Neural crest cell (in vitro differentiated cells): ENCODE measurements at places on chromosomes 4 and X.

DNA sequence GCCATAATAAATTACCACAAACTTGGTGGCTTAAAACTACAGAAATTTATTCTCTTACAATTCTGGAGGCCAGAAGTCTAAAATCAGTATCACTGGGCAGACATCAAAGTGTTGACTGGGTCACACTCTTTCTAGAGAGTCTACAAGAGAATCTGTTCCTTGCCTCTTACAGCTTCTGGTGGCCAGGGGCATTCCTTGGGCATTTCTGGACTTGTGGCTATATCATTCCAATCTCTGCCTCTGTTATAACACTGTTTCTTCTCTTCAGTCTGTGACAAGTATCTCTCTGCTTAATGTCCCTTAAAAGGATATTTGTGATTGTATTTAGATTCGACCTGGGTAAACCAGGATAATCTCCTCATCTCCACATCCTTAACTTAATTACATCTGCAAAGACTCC, 207.3 kb upstream of the DCAF8L1 start:
- no peak for DNase-seq

GRCh38 chr4:162282684-162283083, 118.9 kb upstream of the FSTL5 start:
- no peak for DNase-seq

DNA sequence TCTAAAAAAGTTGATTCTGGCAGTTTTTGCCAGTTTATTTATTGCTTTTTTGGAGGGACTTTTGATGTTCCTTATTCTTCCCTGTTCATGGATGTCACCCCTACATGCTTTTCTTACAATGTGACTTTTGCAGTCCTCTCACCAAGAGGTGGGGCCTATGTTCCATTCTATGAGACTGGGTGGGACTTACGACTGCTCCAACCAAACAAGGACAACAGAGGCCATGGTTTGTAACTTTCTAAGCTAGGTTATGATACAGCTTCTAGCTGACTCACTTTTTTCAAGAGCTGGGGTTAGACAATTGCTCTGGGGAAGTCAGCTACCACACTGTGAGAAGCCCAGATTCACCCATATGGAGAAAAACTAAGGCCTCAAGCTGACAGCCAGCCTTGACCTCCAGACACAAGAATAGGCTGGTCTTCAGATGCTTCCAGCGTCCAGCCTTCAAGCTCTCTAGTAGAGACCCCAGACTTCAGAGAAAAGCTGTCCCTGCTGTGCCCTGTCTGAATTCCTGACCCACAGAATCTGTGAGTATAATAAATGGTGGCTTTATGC, 39.5 kb downstream of the ENOPH1 start:
- DNase-seq = no peak

DNA sequence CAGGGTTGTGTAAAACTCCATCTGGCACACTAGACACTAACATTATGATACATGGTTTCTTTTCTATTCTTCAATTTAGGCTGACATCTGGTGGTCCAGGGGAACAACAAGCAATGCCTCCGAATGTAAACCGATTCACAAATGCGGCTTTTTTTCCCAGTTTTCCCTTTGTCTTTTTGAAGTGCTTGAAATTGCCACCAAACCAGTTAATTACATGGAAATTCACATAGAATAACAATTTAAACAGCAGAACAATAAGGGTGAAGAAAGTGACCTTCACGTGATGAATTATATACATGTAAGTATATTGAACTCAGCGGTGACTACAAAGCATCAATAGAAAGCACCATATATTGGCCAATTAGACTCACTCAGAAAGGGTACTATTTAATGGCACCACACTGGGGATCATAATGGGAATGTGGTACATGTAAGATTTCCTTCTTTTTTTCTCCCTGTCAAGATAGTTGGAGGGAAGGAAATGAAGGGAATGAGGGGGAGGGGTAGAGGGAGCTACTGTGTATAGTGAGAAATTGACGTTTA, 103.9 kb downstream of the MMRN1 start:
- no peak for DNase-seq

GRCh38 chrX:44674906-44675305, 132.2 kb upstream of the FUNDC1 start:
- DNase-seq = no peak

- peak; percentile 31 for DNase-seq
Observed at GRCh38 chrX:71103110-71103983, 3.2 kb downstream of the CXorf65 start.

- no peak for DNase-seq
Observed at GRCh38 chr4:83189631-83190136, 75.2 kb upstream of the PLAC8 start.

GRCh38 chr4:116055857-116056827, 942.7 kb upstream of the NDST4 start:
- DNase-seq = no peak

- no peak for DNase-seq
Observed at GRCh38 chr4:88136249-88136648, 22.2 kb downstream of the ABCG2 start.

DNA sequence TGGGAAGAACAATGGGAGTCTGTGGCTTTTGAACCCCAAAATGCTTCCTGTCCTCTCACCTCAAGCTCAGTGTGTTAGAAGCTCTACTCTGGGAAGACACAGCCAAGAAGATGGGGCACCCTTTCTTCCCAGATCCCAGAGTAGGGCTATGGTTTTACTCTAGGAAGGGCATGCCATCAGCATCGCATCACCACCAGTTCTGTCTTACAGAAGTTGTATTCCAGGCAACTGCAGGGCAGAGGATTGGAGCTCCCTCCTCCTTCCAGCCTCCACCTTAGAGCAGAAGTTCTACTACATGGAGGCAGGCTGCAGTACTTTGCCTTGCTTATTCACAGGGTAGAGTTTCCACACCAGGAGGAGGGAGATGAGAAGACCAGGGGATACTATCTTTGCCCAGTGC, 18.1 kb upstream of the ZFX start:
- DNase-seq = no peak

DNA sequence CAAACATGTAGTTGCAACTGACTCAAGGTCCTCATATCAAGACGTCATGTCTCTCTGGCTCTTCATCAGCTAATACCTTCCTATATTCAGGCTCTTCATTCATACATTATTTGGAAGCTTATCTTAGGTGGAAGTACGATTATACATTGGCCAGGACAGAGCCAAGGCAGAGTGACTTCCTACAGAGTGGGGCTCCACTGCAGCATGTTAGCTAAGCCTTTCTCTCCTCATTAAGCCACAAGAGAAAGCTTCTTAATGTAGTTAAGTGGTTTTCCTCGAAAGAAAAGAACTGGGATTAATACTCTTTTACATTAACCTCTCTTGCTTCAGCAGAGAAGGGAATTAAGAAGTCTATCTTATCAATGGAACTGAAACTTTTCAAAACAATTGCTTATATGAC, 15.0 kb downstream of the C4orf33 start:
- DNase-seq = no peak

GRCh38 chr4:8683462-8683861, 90.9 kb downstream of the CPZ start:
- DNase-seq = no peak

GRCh38 chrX:151505796-151506195, 57.7 kb upstream of the PASD1 start:
- DNase-seq = peak; percentile 5
